ENCODE measurements at places on chromosomes 3 and 15. TPM values are rescaled to one million over a fixed set of nuclear protein-coding genes. Genes with fewer than 3 reads are reported as not detected.

PAK6 gene
- total RNA-seq: 0.26 TPM

TMCO5A gene
- total RNA-seq: not detected

MB21D2 gene
- 3.3 TPM for total RNA-seq

PAK2 gene
- 105 TPM for total RNA-seq

NRROS gene
- total RNA-seq: 20.7 TPM

GREM1 gene
- total RNA-seq: 435 TPM

ZCWPW2 gene
- 0.51 TPM for total RNA-seq
